Left forelimb (tissue), 1 donor: ENCODE measurements at places on chromosomes 16 and 17.

DNA sequence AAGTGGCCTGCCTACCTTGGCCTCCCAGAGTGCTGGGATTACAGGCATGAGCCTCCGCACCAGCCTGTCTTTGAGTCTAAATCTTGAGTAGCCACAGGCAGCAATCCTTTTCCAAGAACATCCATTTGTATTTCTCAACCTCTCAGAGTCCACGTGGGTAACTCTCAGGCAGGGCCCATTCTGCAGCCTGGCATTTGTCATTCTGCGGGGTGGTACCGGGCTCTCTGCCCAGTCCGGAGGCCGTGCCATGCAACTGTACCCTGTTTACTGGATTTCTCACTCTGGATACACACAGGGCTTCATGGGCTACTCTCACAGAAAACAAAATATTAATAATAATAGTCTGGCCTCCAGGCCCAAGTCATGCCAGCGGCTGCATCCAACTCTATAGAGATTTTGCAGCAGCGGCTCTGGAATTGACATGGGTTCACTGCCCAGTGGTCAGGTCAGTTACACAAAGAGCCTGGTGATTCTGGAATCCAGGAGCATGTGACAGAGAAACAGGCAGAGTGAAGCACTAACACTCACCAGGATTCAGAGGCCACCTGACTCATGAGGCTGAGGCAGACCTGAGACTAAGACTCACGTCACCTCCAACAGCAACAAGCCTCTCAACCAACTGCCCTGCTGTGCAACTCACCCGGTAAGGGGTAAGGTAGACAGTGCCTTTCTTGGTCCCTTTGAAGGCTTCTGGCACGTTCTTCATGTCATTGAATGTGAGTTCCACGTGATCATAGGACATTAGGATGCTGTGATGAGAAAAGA, 4.0 kb downstream of the WBP2 start:
- no peak for DNase-seq

DNA sequence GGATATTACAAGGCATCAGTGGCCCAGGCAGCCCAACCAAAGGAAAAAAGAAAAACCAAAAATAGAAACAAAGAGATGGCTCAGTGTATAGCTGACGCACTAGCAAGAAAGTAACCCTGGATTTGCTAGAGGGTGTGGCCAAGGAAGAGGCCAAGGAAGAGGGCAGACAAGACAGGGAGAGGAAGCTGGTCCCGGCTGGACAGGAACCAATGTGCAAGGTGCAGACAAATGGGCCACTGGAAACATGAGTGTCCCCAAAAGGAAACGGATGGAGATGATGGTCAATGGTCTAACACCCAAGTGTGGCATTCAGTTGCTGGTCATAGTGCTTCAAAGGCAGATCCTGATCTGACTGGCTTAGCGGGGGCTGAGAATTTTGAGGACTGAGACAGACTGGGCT, 10.7 kb downstream of the POLR3K start:
- DNase-seq = no peak

DNA sequence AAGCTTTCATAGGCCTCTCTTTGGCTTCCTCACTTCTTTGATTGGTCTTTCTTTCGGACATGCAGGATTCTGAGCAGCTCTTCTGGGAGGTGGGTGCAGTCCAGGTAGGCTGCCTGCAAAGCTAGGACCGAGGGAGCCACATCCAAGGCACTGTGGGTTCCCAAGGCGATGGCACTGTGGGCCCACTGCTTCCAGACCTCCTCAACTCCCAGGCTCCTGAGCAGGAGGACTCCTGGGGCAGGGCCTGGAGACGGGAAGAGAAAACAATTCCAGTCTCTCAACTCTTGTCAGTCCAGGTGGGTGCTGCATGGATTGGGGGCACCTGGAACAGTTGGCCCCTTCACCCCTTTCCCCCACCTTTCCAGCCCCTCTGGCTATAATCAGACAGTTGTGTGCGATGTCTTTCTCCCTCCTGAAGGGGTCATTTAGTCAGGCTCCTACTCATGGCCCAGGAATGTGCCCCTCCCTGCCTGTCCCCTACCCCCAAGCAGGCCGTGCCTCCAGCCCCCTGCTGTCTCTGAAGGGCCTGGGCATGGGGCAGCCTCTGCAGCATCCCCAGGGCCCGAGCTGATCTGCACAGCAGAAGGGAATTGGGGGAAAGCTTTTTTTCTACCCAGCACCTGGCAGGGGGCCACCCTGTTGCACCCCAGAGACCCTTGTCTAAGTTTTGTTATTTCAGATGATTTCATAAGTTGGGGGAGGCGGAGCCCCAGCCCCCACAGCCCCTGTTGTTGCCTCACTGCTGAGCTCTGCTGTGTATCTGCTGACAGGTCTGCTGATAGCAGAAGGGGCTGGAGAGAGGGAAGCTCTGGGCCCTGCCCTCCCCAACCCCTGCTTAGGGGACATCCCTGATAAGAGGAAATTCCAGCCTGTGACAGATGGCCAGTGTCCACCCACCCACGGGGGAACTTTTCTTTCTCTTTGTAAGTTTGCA, 330.3 kb downstream of the SEC14L1 start:
- DNase-seq = no peak

- peak; percentile 75 for DNase-seq
Observed at GRCh38 chr17:6084311-6085161, 14.4 kb downstream of the WSCD1 start.

DNA sequence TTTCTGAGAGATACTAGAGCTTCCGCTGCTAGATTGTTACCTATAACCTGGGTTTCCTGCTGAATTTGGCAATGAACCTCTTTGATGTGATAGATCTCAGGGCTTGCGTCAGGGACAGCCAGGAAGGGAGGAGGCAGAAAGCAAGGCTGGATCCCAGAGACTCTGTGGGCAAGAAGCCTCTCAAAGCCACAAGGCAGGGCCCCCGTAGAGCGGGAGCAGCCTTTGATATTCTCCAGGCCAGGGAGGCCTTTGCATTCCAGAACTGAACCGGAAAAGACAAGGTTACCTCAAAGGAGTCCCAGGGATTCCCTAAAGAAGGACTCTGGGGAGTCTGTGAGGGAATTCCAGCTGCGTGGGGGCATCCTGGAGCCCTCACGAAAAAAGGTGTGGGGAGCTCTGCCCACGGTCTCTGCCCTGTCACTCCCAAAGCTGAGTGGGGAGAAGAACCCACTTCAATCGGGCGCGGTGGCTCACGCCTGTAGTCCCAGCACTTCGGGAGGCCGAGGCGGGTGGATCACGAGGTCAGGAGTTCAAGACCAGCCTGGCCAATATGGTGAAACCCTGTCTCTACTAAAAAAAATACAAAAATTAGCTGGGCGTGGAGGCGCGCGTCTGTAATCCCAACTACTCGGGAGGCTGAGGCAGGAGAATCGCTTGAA, 14.3 kb upstream of the SCIMP start:
- no peak for DNase-seq

- peak; percentile 73 for DNase-seq
Observed at GRCh38 chr17:28897769-28898526, 415 bp upstream of the FLOT2 start.

GRCh38 chr16:83793179-83793578, 14.6 kb upstream of the HSBP1 start:
- DNase-seq = no peak

- DNase-seq = no peak
Observed at GRCh38 chr17:80528536-80528935, 16.1 kb upstream of the RPTOR start.

GRCh38 chr16:54679531-54679930, 251.1 kb upstream of the IRX5 start:
- DNase-seq = no peak

GRCh38 chr17:40617678-40618240, 29.9 kb downstream of the SMARCE1 start:
- no peak for DNase-seq

DNA sequence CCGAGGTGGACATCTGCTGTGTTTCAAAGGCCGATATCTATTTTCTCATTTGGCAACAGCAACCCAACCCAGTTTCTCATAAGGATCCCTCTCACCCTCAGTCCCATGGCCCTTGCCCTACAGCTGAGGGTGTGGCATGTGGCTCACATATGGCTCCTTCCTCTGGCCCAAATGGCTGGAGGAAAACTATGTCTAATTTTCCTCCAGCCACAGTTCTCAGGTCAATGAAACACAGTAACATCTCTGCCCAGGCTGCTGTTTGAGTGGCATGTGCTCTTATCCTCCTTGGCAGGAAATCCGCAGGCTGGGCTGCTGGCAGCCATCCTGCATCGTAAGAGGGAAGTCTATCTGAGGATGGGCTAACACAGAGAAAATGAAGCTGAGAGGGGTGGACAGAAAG, 24.1 kb downstream of the SERPINF1 start:
- no peak for DNase-seq

DNA sequence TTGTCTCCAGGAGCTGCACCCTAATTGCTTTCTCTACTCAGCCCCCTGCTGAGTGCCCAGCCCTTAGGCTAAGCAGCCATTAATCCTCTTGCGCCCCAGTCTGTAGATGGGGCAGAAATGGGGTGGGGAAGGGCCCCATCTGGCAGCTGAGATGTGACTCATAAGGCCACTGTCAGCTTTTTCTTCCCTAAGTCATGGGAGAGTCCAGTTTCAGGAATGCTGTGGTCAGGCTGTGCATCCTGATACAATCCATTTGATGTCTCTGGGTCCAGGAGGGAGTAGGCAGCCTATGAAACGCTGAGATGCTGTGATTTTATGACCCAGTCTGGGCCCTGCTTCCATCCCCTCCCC, 12.3 kb downstream of the PLXDC1 start:
- DNase-seq = no peak

DNA sequence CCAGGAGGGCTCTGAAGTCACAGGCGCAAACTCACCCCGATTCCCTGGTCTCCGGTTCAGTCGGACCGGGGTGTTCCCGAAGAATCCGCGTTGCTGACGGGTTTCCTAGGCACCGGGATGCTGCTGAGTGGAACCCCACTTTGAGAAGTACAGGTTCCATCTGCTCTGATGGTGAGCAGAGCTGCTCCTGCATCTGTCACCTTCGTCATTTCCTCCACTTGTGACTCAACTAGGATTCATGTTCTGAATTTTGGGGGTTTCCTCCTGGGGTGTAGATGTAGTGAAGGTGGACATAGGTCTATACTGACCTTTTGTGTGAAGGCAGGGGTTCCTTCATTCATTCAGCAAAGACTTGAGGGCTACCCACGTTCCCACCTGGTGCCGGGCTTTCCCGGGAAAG, 25.0 kb downstream of the LGALS3BP start:
- DNase-seq = no peak

GRCh38 chr16:72244853-72245252, 72.9 kb upstream of the PMFBP1 start:
- DNase-seq = no peak

GRCh38 chr16:50933262-50933661, 191.4 kb downstream of the CYLD start:
- DNase-seq = no peak

DNA sequence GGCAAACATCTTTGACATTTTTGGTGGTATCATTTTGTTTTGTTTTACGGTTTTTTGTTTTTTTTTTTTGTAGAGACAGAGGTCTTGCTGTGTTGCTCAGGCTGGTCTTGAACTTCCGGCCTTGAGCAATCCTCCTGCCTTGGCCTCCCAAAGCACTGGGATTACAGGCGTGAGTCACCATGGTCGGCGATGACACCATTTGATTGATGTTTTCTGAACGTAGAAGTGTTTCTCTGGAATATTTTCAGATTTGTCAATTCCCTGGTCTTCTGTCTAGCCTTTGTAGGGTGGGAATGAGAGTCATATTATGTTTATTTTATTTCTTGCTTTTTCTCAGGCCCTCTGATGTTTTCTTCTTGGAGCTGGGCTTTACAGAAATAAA, 32.2 kb upstream of the BRD7 start:
- no peak for DNase-seq

- no peak for DNase-seq
Observed at GRCh38 chr16:12410837-12411490, 392.7 kb downstream of the CPPED1 start.

GRCh38 chr17:3678095-3678820, 9.6 kb downstream of the EMC6 start:
- DNase-seq = no peak

DNA sequence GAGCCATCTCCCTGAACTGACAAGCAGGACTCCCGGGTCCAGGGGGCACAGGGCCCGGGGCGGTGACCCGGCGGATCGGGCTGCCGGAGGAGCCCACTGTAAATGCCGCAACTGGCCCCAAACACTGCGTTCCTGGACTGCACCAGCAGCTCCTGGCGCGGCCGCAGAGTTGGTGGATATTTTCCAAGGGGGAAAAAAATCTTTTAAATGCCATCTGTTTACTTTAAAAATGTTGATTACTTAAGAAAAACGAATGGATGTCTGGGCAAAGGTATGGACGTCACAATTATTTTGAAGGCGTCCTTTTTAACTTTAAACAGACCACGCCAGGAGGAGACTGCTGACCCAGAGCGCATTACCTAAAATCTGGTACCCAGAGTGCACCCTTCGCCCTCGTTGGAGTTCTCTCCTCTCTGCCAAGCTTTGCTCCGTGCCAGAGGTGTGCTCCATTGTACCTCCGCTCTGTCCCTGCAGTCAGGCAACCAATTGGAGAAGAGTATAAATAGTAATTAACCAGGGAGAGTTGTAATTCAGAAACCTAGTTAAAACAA, 3.4 kb downstream of the HS3ST3B1 start:
- no peak for DNase-seq

DNA sequence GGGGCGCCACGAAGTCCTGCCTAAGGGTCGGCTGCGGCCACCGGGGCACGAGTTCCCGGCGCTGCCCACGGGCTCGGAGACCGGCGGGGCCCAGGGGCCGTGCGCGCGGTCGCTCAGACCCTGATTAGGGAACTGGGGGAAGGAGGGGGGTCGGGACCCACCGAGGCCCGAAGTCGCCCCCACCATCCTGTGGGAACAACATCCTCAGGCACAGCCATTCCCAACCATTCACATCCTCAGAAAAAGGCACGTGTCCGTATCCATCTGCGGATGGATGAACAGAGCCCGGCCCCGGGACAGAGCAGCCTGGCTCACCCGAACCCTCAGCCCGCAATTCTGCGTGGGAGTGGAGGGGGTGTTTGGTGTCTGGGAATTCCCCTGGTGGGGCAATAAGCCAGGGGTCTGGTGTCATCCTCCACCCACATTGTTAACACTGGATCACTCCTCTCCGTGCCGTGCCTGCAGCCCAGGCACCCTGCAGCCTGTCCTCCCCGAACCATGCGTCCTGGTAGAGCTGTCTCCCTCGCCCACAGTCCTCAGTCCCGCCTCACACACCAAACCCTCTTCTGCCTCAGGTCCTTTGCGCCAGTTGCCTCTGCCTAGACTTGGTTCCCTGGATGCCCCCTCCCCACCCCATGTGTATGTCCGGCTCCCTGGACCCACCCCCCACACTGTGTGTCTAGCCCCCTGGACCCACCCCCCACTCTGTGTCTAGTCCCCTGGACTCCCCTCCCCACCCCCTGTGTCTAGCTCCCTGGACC, 789 bp upstream of the CCDC57 start:
- no peak for DNase-seq

- peak; percentile 31 for DNase-seq
Observed at GRCh38 chr17:40561294-40561870, 3.9 kb downstream of the CCR7 start.

- DNase-seq = no peak
Observed at GRCh38 chr17:27563532-27563931, 67.5 kb upstream of the LGALS9 start.
